ENCODE measurements at places on chromosomes 3 and 15.

- DNase-seq = no peak
These were observed 3.7 kb upstream of the CLDN1 start for GRCh38 chr3:190325923-190326322.

DNA sequence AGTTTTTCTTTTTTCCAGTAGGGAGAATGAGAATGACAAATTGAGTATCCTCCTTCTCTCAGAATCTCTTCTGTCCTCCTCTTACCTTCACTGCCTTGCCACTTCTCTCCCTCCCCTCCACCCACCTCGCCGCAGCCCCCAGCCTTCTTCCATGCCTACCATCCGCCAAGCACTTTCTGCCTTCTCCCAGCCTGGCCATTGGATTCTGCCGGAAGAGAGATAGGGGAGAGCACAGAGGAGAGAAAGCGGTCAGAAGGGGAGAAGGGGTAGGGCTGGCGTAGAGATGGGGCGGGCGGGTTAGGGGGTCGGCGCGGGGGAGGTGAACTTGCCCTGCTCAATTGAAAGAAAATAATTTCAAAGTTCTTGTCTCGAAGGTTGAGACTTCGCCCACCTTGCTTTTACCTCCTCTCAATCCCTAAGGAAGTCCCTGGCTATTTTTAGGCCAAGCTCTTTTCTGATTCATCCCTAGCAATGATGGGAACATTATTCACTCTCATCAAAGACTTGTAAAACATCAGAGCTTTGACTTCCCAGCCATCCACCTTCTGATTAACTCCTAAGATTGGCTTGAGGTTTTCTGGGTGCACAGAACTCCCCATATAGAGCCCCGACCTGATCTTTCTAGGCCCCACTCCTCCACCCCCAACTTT, 811 bp downstream of the C3orf52 start:
- no peak for DNase-seq

GRCh38 chr15:82950746-82951370, 1.7 kb downstream of the HOMER2 start:
- no peak for DNase-seq

DNA sequence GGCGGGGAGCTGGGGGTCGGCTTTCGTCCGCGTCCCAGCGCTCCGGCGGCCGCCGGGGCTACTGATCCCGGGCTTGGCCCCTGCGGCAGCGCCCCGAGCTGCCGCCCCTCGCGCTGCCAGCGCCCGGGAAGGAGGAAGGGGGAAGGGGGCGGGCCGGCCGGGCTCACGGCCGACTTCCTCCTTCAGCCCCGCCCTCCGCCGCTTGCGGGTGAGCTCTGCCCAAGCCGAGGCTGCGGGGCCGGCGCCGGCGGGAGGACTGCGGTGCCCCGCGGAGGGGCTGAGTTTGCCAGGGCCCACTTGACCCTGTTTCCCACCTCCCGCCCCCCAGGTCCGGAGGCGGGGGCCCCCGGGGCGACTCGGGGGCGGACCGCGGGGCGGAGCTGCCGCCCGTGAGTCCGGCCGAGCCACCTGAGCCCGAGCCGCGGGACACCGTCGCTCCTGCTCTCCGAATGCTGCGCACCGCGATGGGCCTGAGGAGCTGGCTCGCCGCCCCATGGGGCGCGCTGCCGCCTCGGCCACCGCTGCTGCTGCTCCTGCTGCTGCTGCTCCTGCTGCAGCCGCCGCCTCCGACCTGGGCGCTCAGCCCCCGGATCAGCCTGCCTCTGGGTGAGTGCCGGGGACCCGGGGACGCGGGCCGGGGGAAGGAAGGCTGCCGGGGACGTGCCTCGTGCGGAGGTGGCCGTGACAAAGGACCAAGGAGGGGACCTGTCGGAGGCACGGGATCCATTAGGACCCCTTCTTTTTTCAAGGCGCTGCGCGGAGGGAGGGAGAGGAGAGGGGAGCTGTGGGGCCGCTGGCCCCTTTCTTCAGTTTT, at the start of gene SEMA4B:
Gene SEMA4B (plus strand): TSS at position 201 of the 814 bp plus-strand sequence. CDS start 249 bp downstream, at position 450.
- DNase-seq = peak; percentile 47

DNA sequence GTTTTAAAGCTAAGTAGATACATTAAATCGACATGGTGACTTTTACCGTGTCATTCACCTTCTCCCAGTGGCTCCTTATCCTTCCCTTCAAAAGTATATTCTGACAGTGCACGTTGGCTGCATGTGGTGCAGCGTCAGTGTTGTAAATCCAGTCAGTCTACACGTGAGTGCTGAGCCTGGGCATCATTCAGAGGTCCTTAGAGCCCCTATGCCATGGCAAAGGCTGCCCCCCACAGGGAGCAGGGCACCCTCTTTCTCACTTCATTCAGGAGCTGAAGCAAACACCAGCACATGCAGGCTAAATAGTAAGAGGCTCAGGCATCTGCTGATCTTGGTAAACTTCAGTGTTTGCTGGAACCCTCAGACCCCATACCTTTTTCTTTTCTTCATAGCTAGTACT, 43.3 kb downstream of the RASGRP1 start:
- DNase-seq = no peak

DNA sequence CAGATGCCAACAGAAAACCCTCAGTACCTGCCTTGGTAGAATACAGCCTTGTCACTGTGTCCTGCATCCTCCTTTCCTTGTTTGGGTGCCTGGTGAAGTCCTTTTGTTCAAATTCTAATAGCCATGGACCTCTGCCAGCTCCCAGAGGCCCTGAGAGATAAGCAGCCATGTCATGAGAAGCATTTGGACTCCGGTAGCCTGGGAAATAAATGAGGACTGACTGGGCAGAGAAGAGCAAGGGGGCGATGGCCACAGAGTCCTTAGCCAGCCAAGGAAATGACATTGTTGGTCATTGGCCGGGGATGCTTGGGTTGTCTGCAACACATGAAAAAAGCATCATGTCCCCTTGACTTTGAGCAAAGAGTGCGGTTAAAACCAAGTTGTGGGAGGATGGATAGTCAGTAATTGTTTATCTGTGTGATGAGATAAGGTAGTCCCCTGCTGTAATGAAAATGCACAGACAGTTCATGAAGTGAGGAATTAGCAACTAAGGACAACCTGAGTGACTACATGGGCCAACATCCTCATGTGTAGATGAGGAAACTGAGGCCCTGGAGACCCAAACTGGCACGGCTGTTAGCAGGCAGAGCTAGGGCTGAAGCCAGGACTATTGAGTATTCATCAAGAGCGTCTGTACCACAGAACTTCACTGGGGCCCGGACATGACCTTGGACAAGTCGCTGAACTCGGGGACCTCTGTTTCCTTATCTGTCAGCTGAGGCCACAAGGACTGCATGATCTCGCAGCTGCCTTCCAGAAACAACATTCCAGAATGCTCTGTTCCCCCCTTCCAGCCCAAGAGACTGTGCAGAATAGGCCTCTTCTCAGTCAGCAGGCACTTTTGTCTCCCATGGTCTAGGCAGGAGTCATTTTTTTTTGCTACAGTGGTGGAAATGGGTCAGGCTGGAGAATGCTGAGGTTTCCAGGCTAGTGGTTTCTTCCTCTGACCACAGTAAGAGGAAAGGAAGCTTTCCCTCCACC, 90.5 kb upstream of the CTDSPL start:
- no peak for DNase-seq

- no peak for DNase-seq
These were observed 106.3 kb downstream of the LSM3 start for GRCh38 chr3:14284694-14285547.

DNA sequence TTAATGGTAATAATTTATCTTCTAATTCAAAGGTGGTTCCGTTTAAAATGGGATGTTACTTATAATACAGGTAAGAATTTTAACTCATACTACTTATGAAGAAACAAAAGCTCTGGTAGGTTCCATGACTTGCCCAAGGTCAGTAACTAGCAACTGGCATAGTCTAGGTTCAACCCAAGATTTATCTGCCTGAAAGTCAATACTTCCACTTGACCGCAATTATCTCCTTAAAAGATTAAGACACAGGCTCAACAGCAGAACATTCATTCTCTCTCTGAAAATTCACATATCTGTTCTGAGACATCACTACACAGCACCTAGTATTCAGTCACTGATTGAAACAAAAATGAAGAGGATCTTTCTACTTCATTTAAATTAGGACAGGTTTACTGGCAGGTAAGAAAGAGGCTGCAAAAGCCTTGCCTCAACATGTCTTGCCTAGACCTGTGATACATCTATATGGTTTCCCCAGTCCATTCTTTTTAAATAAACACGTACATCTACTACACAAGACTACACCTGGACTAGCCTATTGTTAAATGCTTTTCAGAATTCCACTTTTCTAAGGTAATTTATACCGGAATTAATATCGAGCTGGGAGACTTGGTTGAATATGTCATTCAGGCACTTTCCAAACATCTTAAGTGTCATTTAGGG, 1.2 kb downstream of the CSNK1G1 start:
- DNase-seq = no peak

- no peak for DNase-seq
These were observed 208.3 kb upstream of the UBE2E2 start for GRCh38 chr3:22994781-22995180.

DNA sequence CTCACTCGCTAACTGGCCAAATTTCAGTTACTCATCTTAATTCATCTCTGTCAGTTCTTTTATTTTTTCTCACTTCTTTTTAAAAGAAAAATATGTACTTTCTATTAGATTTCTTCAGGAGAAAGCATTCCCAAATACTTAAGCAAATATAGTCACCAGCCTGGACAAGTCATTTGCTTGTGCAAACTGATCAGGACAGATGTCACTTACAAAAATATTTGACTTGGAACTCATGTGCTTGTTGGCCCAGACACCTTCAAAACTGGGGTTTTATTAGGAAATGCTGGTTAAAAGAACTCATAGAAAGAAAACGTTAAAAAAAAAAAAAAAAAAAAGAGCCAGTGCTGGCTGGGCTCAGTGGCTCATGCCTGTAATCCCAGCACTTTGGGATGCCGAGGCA, 31.3 kb upstream of the FOXP1 start:
- DNase-seq = no peak

GRCh38 chr3:160698599-160699195, 21.7 kb downstream of the ARL14 start:
- no peak for DNase-seq

DNA sequence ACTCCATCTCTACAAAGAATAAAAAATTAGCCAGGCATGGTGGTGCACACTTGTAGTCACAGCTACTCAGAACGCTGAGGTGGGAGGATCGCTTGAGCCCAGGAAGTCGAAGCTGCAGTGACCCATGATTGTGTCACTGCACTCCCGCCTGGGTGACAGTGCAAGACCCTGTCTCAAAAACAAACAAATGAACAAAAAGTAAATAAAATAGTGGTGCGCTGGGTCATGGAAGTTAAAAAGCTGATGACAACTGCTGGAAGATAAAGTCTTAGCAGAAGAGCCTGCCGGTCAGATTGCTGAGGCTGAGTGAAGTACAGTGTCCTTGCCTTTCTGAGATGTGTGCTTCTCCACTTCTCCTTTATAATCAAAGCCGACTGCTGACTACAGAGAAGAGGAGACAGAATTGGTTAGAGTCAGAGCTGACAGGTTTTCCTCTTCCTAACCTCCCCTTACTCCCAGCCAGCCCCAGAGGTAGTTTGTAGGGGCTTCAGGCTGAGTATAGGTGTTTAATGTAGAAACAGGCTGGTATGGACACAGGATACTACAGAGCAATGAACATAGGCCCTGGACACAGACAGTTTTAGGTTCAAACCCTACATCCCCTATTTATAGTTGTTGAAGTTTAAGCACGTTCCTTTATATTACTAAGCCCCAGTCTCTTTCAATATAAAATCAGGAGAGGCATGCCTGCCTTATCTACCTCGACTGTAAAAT, 17.9 kb downstream of the HCLS1 start:
- DNase-seq = no peak

GRCh38 chr15:101556273-101556672, 66.8 kb upstream of the PCSK6 start:
- no peak for DNase-seq

DNA sequence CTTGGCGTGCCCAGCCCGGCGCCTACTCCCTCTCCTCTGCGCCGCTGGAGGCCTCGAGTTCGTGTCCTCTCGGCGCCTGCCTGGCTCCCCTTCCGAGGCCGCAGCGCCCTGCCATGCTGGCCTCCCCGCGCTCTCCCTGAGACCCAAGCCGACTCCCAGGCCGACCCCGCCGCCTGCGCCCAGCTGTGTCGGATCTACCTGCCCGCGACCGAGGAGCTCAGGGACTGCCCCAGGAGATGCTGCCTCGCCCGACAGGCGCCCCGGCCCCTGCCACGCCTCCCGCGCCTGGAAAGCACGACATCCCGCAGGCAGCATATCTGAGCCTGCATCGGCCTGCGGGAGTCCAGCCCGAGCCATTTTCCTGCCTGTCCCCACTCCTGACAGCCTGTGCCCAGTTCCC, 16.1 kb downstream of the PAQR9 start:
- no peak for DNase-seq

GRCh38 chr15:49908933-49909295, 210.1 kb downstream of the ATP8B4 start:
- DNase-seq = no peak

GRCh38 chr3:171671709-171672108, 138.6 kb downstream of the PLD1 start:
- no peak for DNase-seq

GRCh38 chr3:17765819-17766472, 23.5 kb upstream of the TBC1D5 start:
- DNase-seq = no peak

DNA sequence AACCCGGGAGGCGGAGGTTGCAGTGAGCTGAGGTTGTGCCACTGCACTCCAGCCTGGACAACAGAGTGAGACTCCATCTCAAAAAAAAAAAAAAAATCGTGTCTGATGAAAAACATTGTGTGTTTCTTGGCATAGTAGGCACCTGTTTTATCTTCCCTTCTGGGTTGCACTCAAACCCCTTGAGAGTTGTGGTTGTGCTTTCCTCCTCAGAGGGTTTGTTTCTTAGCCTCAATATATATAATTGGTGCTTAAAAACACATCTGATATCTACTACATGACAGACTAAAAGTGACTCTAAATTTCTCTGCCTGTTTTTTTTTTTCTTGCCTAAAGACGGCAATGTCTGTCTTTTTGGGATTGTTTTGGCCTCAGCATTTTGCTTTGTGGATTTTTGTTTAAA, 7.6 kb downstream of the NR1D2 start:
- no peak for DNase-seq

- no peak for DNase-seq
These were observed 25.8 kb upstream of the ANXA2 start for GRCh38 chr15:60423537-60423936.

- no peak for DNase-seq
These were observed 27.8 kb downstream of the TMEM108 start for GRCh38 chr3:133066026-133066425.

DNA sequence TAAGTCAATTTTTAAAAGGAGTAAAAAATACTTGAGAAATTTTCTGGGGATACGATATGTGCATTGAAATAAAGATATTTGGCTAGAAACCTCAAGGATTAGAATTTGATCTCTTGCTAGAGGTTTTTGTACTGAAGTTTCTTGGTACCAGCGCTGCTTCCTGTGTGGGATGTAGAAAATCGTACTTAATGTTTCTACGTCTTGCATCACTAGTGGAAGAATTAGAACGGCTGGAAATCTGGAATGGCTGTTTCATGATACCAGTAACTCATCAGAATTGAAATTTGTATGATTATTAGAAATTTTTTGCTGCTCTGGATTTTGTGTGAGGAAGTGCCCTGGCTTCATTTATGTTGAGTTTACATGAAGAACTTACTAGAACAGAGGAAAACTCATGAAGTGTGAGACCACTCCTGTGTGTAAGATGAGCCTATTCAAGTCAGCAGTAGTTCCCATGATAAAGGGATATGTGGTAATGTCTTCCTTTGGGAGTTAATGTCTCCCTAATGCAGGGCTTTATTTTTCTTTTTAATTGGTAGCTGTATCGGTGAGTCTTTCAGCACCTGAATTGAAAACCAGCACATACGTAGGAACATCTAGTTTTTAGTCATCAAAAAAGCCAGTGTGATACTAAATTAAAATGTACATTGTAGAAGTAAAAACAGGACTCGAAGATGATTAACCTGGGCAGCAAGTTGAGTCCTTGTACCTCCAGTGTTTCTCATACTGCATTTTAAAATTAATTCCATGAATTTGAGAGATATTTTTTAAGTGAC, 3.2 kb downstream of the KBTBD8 start:
- DNase-seq = no peak
